ENCODE measurements at places on chromosomes 7 and 10.

DNA sequence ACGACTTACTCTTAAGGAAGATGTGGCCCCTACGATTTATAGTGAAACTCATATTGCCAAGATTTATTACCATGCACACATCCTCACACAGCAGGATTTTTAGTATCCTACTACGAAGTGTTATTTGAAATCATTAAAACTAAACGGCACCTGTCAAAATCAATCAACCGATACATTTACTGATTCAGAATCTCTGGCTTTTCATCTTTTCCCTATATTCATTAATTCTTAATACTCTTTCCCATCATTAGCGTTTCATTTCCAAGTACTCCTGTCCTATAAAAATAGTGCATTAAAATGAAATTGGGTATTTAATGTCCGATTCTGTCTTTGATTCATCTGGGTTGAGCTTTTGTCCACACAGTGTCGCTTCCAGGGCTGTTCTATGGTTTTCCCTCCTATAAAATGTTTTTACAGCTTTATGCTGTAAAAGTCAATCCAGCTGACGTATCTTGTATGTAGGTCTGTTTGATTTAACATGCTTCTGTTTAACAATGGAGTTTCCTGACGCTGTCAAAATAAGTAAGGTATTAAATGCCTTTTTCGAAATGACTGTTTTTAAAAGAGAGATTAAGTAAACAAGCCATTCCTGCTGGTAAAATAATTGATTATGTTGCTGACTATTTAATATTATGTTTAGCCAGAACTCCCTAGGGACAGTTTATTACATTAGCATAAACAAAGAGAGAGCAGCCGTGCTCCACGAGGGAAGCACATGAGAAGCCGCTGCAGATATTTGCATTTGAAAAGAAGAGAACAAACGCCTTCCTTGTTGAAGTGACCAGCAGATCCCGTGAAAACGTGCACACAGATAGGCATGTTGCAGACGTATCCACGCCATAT is 22.3 kb upstream of the SFMBT2 start:
- DNase-seq = peak; percentile 11

GRCh38 chr10:109166935-109167334 is 756.4 kb downstream of the XPNPEP1 start:
- DNase-seq = no peak

DNA sequence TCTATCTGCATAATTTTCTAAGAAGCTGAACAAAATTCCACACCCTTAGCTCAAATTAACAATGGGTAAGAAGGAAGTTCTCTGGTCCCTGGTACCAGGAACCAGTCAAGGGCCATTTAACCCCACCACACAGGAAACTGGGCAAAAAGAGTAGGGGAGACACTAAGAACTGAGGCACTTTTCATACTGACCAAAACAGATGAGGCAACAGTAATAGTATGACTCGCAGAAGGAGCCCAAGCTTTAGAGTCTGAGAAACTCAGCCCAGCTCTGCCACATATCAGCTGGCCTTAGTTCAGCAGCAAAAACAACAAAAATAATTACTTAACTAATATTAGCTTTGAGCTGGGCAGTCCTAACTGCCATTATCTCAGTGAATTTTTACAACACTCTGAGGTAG is 221.2 kb downstream of the FAM107B start:
- no peak for DNase-seq

- DNase-seq = no peak
These were observed 102.3 kb upstream of the ARHGAP21 start for GRCh38 chr10:24826009-24826408.

DNA sequence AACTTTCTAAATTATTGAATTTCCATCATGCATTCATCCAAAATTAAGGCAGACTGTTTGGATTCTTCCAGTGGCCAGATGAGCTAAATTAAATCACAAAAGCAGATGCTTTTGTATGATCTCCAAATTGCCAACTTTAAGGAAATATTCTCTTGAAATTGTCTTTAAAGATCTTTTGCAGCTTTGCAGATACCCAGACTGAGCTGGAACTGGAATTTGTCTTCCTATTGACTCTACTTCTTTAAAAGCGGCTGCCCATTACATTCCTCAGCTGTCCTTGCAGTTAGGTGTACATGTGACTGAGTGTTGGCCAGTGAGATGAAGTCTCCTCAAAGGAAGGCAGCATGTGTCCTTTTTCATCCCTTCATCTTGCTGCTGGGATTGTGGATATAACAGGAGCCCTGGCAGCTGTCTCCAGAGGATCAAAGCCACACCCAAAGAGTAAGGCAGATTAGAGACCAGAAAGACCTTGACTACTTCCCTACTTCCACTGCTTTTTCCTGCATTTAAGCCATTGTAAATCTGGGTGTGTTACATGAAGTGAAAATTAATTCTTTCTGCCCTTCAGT is 8.2 kb upstream of the CFAP69 start:
- no peak for DNase-seq

- DNase-seq = no peak
These were observed 216.3 kb downstream of the CHRM2 start for GRCh38 chr7:137084607-137085380.

GRCh38 chr7:114901771-114902170 is 20.1 kb upstream of the MDFIC start:
- no peak for DNase-seq

DNA sequence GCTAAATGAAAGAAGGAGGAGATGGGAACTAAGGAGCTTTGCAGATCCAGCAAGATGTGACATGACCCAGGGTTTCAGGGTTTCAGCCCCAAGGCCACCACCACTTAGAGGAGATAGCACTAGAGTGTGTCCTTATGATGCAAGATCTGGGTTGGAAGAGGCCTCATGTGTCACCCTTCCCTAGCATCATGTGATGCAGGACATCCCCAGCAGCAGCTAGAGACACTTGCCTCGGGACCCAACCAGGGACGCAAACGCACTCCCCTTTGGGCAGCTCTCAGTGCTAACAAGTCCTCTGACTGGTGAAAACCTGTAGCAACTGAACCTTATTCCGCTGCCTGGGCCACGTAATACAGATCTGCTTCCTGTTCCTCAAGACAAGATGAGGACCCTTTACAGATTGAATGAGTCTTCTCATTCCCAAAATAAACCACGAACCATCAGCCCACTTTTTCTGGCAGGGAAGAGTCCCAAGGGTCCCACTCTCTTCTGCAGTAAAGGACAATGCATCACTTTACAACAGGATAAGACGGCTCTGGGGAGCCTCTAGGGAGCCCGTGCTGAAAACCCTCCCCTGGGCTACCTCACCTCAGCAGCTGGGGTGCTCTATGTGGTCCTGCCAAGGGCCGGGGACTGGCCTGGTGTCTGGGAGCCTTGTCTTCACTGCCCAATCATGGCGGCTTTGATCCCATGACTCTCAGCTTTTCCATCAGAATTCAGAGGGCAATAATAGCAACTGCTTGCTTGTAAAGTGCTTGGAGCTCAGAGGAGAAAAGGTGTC is 44.8 kb upstream of the GDF10 start:
- no peak for DNase-seq

DNA sequence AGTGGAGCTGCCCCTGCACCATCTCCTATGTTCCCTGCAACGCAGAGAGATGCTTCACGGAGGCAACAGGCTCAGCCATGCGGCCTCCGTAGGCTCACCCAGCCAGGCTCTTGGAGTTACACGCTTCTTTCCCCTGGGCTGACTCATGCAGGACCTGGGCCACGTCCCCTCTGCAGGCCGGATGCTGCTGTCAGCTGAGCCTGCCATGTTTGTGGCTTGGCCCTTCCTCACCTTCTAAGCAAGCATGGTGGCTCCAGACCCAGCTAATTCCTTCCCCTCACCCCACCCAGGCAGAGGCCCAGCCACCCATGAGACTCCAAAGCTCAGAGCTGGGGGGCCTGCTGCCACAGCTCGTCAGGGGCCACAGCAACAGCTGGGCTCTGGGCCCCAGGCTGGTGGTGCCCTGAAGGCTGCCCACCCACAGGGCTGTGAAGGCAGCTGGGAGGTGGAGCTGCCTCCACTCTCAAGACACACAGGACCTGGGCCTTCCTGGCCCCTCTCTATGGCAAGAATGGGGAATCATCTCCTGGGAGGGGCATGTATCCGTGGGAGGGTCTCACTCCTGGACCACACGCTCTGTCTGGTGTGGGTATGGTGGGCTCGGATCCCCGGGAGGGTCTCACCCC is 219.6 kb downstream of the ELFN1 start:
- DNase-seq = no peak

- no peak for DNase-seq
These were observed 212.4 kb upstream of the NPSR1 start for GRCh38 chr7:34445653-34446052.

GRCh38 chr10:1977461-1977860 is 240.1 kb upstream of the ADARB2 start:
- DNase-seq = no peak

DNA sequence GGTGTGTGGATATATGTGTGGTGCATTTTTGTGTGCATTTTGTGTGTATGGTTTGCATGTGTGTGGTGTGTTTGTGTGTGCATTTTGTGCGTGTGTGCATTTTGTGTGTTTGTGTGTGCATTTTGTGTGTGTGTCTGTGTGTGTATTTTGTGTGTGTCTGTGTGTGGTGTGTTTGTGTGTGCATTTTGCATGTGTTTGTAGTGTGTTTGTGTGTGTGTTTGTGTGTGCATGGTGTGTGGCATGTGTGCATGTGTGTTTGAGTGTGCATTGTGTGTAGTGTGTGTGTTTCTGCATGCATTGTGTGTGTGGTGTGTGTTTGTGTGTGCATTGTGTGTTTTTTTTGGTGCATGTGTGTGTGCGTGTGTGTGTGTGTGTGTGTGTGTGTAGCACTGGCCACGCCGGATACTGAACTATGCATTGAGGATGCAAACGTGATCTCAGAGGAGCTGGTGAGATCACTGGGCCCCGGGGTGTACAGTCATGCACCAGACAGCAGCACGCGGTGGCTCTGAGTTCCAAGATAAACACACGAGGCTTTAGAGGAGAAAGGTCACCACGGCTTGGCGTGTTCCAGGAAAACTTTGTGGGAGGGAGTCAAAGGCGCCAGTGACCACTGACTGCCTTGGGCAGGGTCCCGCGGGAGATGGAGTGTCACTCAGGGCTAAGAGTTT is 106.6 kb upstream of the SHH start:
- DNase-seq = no peak

- DNase-seq = no peak
These were observed 3.2 kb upstream of the GATA3 start for GRCh38 chr10:8051109-8051821.

DNA sequence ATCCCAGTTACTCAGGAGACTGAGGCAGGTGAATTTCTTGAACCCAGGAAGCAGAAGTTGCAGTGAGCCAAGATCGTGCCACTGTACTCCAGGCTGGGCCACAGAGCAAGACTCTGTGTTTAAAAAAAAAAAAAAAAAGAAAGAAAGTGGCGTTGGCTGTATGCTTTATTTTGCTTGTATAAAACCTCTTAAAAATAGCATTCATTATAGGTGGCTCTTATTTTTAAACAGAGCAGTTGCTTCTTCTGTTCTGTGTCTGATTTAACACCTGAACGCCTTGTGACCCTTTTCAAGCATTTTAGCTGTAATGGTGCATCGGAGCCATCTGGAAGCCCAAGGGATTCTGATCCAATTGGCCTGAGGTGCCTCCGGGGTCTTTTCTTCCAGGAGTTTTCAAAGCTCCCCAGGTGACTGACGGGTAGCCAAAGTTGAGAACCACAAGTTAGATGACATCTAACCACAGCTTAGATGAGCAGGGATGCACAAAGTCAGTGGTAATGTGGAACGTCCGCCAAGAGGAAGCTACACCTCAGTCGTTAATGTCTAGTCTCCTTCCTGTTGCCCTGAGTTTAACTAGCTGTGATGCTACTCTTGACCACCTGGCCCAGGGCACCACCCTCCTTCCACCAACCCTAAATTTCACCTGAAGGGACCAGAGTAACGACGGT is 274.6 kb upstream of the KLF6 start:
- DNase-seq = no peak

DNA sequence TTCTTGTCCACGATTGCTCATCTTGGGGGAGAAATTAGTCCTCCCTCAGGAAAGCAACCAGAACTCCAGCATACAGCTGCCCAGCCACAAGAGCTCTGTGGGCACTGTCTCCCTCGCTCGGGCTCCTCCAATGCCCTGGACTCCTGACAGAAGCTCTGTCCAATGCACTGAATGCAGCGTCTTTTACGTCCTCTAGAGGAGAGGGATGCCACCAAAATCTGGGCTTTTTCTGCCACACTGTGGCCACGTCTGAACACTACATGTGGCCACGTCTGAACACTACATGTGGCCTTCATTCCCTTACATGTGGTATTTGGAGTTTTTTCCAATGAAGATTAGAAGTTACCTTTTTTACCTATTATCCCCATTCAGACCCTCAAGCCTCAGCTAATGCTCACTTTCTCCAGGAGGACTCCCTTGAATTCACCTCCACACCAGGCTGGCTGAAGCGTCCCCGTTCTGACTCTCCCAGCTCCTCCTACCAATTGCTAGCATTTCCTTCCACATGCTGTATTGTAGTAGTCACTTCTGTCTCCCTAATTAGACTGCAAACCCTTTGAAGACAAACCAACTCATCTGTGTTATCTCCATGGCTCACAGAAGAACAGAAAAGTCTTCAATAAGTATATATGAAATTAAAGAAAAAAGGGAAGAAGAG is 134.3 kb upstream of the PDE1C start:
- peak; percentile 54 for DNase-seq

DNA sequence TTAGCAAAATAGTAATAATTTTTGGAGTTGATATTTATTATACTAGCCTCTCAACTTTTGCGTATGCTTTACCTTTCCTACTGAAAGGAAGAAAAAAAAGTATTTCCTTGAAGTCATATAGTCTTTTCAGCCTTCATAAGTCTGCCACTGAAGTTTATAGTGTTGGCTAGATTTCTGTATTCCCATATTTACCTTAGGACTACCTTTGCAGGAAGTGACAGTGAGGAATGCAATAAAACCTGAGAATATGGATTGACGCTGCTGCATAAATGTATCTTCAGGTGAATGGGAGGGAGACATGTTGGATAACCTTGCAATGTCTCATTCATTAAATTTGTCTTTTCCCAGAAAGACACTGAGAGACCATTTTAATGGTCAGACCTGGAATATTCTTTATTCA is 6.6 kb upstream of the LRRTM3 start:
- no peak for DNase-seq

DNA sequence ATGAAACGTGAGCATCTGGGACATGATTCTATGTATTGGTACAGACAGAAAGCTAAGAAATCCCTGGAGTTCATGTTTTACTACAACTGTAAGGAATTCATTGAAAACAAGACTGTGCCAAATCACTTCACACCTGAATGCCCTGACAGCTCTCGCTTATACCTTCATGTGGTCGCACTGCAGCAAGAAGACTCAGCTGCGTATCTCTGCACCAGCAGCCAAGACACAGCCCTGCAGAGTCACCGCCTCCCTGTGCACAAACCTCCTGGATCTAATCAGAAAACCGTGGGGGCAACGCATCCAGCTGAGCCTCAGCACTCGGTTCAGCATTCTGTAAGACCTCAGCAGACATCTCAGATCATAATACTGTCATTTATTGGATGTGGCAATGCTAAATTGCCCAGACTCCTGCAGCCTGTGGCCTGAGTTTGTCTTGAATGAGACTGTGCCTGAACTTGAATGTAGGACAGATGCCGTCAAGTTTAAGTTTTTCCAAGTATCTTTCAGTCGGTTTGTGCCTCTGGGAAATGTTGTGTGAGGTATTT is 41.5 kb upstream of the PRSS58 start:
- no peak for DNase-seq

DNA sequence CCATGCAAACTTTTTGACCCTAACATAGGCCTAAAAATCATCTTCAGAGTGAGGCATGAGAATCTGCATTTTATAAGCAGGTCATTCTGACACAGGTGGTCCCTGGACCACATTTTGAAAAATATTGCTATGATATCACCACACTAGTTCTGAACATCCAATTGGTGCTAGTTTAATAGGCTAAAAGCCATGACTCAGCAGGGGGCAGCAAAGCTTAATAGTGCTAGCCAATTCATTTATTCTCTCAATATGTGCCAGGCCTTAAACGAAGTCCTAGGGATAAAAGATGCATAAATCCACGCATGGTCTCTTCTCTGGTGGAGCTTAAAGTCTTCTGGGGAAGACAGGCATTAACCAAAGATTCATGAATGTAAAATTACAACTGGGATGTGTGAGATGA is 10.2 kb upstream of the SLC25A28 start:
- no peak for DNase-seq
